ENCODE measurements at places on chromosomes 3 and 15.

DNA sequence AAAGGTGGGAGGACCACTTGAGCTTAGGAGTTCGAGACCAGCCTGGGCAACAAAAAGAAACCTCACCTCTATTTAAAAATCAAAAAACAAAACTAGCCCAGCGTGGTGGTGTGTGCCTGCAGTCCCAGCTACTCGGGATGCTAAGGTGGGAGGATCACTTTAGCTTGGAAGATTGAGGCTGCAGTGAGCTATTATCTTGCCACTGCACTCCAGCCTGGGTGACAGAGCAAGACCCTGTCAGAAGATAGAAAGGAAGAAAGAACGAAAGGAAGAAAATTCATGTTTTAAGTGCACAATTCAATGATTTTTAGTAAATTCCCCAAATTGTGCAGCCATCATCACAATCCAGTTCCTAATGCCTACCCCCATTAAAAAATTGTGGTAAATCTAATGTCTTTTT is 7.8 kb downstream of the FSD2 start:
- no peak for DNase-seq

DNA sequence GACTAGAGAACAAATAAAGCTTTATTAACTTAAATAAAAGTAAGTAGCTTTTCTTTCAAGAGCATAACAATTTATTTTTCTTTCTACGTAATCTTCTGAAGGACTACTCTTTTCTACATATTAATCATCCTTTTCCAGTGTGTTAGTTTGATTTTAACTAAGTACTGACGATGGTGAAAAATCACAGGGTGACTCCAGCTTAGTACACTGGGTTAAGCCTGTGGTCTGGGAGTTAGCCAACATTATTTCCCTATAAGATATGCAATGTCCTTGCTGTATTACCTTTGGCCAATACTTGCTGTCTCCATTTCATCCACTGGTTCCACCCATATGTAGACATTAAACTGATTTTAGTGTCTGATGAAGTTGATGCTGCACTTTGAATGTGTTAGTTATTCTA is 508.6 kb upstream of the SUCLG2 start:
- no peak for DNase-seq

GRCh38 chr3:58564456-58565160 is 12.6 kb downstream of the FAM107A start:
- no peak for DNase-seq

DNA sequence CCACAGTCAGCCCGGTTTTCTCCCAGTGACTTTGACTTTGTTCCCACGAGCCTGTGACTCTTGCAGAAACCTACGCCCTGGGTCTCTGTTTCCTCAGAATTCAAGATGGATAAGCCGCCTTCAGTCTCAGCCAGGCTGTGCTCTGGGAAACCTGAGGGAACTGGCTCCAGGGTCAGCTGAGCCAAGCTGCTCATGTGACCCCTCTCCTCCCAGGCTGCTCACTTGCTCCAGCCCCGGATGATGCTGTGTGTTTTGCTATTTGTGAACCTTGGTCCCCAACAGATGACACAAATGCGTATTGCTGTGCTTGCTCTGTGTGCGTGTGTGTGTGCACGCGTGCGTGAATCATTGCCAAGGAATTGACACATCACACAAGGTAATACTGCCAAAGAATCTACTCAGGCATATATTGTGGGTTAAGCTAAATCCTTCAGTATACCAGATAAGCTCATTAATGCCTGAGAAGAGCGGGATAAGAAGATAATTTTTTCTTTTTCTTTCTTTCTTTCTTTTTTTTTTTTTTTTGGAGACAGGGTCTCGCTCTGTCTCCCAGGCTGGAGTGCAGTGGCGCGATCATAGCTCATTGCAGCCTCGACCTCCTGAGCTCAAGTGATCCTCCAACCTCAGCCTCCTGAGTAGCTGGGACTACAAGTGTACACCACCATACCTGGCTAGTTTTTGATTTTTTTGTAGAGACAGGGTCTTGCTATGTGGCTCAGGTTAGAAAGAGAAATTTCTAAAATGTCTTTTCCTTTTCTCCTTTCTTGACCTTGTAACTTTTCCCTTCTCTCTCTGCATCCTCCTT is 29.2 kb upstream of the UMPS start:
- no peak for DNase-seq

DNA sequence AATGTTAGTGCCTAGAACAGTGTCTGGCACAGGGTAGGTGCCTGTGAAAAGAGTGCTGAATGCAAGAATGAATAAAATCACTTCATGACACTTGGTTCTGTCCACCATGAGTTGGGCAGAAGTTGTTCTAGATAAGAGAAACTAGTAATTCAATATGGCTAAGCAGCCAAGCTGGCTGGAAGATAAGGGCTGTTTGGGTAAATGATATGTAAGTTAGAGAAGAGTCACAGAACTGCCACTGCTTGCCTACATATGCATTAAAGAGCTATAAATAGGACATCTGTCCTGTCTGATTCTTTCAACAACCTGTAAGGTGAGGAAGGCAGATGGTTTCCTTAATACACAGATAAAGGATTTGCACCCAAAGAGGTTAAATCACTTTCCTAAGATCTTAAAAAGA is 13.1 kb downstream of the MTMR10 start:
- DNase-seq = no peak

- DNase-seq = no peak
Observed at GRCh38 chr3:124404621-124405020, 325.6 kb upstream of the UMPS start.
